ENCODE measurements at places on chromosomes 1 and 21. TPM values are rescaled to one million over a fixed set of nuclear protein-coding genes. Genes with fewer than 3 reads are reported as not detected.

The CATSPERE gene
- total RNA-seq = 0.08 TPM

The CFHR4 gene
- not detected for total RNA-seq

The TMPRSS3 gene
- 0.57 TPM for total RNA-seq

The CD247 gene
- total RNA-seq = 0.93 TPM

The SPRR5 gene
- not detected for total RNA-seq

The FHAD1 gene
- 0.64 TPM for total RNA-seq

The COL6A2 gene
- 15.4 TPM for total RNA-seq

Data from A549 treated with Mapracorat at 1 μM for 4 hours (cell line).